DMS79 (cell line): ENCODE measurements at places on chromosomes 2 and 18.

GRCh38 chr2:50691513-50691912 is 340.4 kb downstream of the NRXN1 start:
- DNase-seq: no peak

DNA sequence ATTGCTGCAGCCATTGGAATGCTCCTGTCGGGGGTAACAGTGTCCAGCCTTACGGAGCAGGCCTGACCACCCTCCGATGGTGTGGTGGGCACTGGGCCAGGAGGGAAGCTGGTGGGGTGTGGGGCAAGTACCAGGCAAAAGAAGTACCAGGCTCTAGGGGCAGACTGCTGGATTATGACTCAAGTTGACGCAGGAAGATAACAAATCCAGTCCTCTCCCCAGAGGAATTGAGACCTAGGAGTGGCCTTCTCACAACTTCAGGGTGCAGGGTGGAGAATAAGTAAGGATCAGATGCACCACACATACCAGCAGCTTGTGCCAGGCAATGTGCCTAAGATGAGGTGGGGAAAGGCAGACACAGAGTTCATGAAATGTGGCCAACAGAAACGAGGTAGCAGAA is 37.9 kb downstream of the SEMA4F start:
- no peak for DNase-seq

DNA sequence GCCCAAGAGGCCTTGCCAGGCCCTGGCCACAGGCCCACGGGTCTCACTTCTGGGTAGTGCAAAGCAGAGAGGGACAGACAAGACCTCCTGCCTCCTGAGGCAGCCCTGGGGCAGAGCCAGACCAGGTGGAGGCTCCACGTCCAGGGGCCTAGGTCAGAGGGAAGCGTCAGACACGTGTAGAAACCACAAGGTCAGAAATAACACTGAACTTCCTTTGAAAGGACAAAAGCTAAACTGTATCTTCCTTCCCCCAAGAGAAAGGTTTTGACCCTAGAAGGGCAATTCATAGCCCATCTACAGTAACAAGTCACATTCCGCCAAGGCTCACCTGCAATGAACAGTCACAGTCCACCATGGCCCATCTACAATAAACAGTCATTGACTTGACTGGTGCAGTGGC is 17.9 kb downstream of the SDC1 start:
- DNase-seq: no peak

GRCh38 chr2:138565230-138565598 is 63.6 kb downstream of the SPOPL start:
- no peak for DNase-seq

- no peak for DNase-seq
These were observed at the start of gene SERPINB10 for GRCh38 chr18:63907664-63908063. SERPINB10 (plus strand) TSS chr18:63907958; CDS start chr18:63915511, 7,553 bp downstream.

GRCh38 chr2:25688236-25688635 is 14.9 kb upstream of the DTNB start:
- no peak for DNase-seq

GRCh38 chr18:74197705-74198341 is 49.5 kb downstream of the TIMM21 start:
- DNase-seq: no peak

DNA sequence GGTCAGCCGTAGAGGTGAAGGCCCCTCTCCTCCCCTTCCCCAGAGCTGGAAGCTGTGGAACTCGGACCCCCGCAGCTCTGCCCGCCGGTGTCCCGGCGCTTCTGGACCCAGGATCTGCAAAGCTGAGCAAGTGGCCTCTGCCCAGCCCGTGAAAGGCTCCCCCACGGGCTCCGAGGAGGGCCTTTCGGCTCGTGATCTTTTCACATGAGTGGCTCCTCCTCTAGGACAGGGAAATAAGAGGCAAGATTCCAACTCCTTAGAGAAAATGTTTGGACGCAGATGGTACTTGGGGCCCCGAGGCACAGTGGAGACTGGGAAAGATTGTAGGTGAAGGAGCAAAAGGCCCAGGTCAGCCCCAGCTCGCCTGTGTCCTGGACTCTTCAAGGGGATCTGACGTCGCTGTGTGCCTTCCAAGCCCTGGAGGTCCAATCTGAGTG is 48.2 kb upstream of the SP3 start:
- no peak for DNase-seq

DNA sequence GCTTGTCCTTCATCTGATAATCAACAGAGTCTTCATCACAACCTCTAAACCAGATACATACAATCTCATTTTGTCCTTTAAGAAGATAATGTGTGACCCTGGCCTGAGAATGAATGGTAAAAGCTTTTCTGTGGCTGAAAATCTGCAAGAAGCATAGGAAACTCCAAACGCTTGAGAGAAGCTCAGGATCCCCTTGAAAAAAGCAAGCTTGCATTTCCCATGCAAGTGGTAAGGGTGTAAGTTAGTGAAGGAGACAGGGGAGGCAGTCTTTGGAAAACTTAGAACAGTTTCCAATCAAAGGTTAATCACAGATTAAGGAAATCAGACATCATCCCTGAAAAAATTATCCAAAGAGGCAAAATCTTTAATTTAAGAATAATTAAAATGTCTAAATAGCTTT is 413.6 kb upstream of the SALL3 start:
- no peak for DNase-seq

GRCh38 chr2:67806816-67807215 is 256.0 kb downstream of the C1D start:
- no peak for DNase-seq

GRCh38 chr18:23232331-23232730 is 97.0 kb downstream of the CABLES1 start:
- peak; percentile 69 for DNase-seq

DNA sequence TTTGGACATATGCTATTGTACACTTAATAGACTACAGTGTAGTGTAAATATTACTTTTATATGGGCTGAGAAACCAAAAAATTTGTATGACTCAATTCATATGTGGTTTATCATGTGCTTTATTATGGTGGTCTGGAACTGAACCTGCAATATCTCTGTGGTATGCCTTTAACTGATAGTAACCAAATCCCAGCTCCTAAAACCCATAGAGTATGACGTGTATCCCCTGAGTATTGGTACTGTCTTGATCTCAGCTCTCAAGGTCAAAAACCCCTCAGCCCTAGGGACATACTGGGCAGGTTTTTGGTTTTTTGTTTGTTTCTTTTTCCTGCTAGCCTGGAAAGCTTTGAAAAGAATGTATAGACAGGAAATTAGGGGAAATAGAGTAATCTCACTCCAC is 42.2 kb upstream of the ARHGAP15 start:
- no peak for DNase-seq

DNA sequence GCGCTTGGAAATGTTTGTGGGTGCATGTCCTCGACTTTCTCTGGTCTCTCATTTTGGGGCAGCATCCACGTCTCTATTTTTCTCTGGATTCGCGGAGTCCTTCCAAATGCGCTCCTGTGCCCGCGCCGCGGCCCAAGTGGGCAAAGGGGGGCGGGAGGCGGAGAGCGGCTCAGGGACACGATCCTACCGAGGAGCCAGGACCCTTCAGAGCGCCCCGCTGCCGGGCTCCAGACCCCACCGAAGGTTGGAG is 990 bp downstream of the EPAS1 start:
- no peak for DNase-seq

- no peak for DNase-seq
These were observed 435.0 kb upstream of the TNP1 start for GRCh38 chr2:217294818-217295217.

DNA sequence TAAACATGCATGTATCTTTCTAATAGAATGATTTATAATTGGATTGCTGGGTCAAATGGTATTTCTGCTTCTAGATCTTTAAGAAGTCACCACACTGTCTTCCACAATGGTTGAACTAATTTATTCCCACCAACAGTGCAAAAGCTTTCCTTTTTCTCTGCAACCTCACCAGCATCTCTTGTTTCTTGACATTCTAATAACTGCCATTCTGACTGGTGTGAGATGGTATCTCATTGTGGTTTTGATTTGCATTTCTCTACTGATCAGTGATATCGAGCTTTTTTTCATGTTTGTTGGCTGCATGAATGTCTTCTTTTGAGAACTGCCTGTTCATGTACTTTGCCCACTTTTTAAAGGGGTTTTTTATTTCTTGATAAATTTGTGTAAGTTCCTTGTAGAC is 182.5 kb downstream of the ANKRD44 start:
- no peak for DNase-seq

GRCh38 chr18:49886891-49887764 is 73.8 kb upstream of the ACAA2 start:
- DNase-seq: no peak

DNA sequence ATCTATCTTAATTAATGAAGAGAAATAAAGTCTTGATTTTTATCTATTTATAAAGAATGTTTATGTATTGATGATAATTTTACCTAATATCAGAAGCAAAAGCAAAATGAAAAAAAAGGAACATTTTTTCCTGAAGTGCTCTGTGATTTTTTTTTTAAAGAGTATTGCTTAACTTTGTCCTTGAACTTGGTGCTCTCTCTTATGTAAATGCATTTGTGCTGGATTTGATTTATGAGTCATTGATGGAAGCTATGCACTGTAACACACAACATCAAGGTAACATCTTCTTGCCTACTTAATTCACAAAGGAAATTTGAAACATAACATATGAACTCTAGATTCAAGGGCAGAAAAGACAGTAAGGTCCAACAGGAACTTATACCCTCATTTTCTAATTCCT is 312.9 kb upstream of the CDH19 start:
- DNase-seq: no peak

DNA sequence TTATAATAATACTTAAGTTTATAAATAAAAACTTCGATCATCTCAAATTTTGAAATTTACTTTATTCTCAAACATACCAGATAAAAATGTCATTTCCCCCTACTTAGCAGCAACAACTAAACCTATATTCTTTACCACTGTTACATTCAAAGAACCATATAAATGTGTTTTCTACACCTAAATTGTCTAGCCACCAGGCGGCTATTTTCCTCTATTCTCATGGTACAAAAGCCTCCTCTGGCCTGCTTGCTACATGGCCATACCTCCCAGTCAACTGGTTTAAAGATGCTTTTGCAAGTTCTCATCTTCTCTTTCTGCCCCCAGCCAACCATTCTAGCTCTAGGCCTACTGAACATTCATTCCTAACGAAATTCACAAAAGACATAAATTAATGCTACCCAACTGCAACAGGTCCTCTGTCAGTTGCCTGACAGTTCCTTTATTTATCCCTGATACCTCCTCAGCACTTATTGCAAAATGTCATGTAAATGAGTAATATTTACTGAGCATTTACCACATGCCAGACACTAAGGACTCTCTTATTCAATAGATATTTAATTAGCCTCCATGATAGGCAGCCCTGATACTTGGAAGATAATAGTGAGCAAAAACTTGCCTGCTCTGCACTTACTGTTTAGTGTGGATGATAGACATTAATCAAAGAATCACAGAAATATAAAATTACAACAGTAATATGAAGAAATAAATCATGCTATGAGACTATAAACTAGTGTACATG is 5.0 kb downstream of the C1D start:
- no peak for DNase-seq
